Esophagus muscularis mucosa (tissue), 4 donors: ENCODE measurements at places on chromosomes 11 and 22.

GRCh38 chr11:69433741-69434140, 47.7 kb upstream of the LINC01488 start:
- no peak for DNase-seq

GRCh38 chr11:16099343-16099900, 256.9 kb downstream of the SOX6 start:
- DNase-seq, result no peak

DNA sequence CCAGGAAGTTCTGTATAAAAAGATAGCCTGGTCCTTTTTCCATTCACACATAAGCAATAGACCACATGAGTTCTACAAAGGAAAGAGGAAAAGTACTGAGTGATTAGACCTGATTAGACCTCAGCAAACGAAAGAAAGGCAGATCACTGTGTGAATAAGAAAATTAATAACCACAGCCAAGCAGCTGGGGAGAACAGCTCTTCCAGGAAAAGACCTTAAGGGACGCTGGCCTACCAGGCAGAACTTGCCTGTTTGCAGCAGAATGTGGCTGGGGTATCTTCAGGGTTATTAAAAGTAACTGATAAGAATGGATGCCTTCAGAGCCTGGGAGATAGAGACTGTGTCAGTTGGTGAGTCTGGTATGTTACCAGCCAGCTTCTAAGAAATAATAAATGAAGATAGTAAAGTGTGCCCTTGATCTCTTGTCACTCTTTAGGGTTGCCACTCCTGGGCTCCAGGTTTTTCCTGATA, 172.9 kb downstream of the DBX1 start:
- no peak for DNase-seq

DNA sequence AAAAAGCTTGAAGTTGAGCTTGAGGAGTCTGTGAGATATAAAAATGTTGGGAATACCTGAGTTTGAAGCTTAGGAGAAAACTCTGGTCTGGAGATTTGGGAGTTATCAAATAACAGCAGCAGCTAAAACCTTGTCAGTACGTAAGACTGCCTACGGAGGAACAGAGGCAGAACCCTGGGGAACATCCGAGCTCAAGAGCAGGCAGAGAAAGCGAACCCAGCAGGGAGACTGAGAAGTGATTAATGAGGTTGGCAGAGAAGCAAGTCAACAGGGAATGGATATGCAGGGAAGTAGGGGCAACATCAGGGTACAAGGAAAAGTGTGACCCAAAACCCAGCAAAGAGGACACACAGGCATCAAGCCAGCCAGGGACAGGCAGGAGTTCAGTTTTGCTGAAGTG, 12.6 kb upstream of the MTFP1 start:
- DNase-seq, result no peak

GRCh38 chr11:130237282-130238006, 77.3 kb downstream of the ZBTB44 start:
- no peak for DNase-seq

DNA sequence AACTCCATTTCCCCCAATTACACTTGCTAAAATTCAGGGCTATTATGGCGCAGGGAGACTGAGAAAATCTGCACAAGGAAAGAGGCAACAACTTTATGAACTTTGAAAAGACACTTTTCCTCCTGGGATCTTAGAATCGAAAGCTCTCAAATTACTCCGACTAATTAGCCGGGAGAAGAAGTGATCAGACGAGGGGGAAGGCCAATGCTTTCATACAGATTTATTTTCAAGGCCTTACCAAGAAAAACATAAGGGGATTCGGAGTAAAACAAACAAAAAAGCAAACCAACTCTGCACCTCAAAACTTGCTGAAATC, 1.6 kb downstream of the PAX6 start:
- DNase-seq, result no peak

DNA sequence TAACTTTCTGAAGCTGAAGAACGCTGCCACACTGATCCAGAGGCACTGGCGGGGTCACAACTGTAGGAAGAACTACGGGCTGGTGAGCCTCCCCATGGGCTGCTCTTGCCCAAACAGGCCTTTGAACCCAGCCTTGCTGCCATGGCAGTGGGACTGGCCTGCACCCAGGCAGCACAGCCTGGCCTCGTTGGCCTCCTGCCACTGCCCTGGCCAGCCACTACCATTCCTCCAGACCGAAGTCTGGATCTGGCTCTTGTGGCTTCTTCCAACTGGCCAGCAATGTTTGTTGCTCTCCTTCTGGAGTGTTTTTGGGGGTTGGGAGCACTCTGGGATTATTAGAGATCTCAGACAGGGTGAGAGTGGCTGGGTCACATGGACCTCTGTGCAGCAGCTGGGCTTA, 51.0 kb downstream of the MYO7A start:
- DNase-seq, result no peak

DNA sequence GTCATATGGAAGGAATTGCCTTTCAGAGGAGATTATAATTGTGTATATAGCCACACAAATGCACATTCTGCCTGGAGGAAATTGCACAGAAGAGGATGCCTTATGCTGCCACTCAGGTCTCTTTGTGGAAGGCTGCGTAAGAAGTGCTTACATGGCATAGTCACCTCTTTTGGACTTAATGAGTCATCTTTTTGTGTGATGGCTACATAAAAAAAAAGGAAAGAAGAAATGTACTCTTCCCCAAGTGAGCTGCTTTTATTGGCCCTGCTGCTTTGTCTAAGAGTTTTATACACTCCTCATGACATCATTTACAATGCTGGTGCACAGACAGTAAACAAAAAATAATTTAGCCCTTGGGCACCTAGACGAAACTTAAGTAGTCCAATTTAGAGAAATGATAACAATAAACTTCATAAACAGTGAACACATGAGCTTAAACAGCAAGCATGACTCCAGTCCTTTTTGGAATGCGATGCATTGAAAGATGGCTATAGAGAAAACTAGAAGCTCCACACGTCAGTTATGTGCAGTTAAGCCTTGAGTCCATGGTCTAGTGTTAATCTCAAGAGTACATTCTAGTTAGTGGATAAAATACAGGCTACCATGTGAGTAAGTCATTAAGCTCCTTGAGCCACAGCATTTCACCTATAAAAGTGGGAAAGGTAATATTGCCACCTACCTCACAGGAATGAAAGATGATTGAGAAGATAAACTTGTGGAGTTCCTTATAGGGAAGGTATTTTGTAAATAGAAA, 12.0 kb downstream of the CSTPP1 start:
- DNase-seq, result no peak

DNA sequence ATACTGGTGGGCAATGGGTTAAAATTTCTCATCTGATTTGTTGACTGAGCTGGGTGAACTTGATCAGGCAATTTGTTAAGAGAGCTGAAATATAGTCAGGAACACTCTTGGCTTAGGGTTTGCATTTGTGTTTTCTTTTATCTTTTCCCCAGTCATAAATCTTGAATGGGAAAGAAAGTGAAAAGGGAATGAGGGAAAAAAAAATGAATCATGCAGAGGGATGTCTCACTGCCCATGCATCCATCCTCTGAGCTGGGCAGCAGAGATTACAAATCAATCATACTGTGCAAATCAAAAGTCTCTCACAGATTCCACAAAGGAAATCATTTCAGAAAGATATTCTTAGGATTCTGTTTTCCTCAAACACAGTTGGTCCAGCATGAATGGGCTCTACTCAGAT, 174.2 kb upstream of the MPPED2 start:
- DNase-seq, result no peak

GRCh38 chr11:115657586-115657985, 153.4 kb upstream of the CADM1 start:
- no peak for DNase-seq

- DNase-seq, result no peak
Observed at GRCh38 chr22:29316141-29316828, 788 bp upstream of the RASL10A start.

DNA sequence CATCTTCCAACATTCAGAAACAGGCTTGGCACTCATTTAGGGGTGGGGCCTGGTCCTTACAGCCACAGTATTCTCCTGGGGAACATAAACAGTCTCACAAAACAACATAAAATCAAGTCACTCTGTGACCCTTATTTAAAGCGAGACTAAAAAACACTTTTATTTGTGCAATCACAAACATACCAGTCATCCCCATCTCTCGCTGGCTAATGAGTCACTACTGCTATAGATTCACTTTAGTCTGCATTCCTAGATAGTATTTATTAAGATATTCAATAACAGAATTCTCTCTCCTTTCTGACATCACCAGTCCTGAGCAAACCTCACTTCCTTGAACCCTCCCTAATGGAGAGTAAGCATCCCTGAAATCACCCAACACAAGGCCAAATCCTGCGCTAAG, 68.0 kb downstream of the ZBTB44 start:
- DNase-seq, result no peak

GRCh38 chr22:44037519-44038375, 13.6 kb downstream of the PARVB start:
- DNase-seq, result no peak

DNA sequence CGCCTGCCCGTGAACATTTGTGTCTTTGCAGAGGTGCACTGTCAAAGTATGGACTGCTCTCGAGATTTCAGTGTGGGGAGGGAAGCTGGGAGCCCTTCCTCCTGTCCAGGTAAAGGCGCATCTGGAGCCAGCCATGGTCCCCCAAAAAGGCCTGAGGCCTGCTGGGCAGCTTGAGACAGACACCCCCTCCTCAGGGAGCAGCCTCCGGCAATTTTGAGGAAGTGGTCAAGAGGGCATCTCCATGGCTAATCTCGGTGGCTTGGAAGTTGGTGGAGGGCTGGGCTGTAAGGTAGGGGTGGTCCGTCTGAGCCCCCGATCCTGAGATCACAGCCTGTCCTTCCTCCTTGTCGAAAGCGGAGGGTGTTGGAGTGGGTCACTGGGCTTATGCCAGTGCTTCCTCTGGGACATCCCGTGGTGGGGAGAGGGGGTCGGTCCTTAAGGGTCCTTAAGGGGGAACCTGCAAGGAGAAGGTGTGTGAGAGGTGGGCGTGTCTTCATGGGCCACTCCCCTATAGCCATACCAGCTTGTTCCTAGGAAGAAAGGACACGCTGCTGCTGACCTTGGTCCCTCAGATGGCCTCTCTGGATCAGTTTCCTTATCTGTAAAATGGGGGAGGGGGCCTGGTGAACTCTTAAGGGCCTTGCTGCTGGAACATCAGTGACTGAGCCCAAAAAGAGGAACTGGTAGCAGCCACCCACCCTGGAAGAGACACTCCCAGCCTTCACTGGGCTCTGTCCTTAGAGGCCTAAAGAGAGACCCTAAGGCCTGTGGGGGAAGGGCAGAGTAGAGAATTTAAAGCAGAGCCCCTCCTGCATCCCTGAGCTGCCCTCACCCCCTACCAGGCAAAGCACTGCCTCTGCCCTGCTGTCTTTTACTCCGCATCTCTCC, 2.6 kb downstream of the KCNC1 start:
- no peak for DNase-seq

GRCh38 chr11:134905928-134906327, 493.9 kb upstream of the B3GAT1 start:
- DNase-seq, result peak; percentile 91

DNA sequence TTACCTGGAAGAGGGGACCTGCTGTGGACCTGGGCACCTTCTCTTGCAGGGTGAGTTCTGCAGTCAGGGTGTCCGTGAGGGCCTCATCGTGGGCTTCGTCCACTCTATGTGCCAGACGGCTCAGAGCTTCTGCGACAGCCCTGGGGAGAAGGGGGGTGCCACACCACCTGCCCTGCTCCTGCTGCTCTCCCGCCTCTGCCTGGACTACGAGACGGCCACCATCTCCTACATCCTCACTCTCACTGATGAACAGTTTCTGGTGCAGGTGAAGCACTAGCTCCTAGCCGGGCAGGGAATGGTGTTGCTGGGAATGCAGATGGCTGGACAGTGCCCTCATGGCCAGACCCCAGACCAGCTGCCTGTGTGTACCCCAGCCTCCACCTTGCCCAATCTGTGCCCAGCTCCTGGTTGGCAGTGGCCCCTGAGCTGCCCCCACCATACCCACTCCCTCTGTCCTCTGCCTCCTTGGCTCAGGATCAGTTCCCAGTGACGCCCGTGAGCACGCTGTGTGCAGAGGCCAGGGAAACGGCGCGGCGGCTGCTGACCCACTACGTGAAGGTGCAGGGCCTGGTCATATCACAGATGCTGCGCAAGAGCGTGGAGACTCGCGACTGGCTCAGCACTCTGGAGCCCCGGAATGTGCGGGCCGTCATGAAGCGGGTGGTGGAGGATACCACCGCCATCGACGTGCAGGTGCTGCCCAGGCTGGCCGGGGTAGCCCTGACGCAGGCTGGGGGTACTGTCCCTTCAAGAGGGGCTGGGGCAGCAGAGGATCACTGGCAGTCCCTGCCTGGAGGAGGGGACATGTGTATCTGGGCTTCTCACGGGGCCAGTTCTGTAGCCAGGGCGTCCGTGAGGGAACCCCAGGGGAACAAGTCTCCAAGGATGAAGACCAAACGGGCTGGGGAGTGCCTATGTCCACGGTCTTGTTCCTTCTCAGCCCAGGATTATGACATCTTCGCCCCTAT, 2.2 kb upstream of the TM7SF2 start:
- DNase-seq, result no peak

GRCh38 chr11:94513091-94513490, 830 bp downstream of the C11orf97 start:
- DNase-seq, result no peak

DNA sequence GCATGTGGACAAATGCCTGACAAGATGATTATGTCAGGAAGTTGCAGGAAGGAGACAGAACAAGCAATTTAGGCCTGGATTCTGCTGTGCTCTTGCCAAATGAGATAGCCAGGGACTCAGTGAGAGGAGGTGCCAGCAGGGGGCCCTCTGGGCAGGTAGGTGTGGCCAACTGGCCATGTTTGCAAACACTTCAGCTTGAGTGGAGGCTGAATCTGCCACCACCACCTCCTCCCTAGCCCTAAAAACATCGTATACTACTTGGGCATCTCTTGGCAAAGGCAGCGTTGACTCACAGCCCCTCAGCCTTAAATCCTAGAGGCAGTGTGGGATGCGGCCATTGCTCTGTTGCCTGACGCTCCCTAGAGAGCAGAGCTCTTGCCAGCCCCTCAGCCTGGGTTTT, 95.1 kb upstream of the PLET1 start:
- DNase-seq, result no peak

- no peak for DNase-seq
Observed at GRCh38 chr22:40642316-40642715, 5.8 kb upstream of the MRTFA start.

DNA sequence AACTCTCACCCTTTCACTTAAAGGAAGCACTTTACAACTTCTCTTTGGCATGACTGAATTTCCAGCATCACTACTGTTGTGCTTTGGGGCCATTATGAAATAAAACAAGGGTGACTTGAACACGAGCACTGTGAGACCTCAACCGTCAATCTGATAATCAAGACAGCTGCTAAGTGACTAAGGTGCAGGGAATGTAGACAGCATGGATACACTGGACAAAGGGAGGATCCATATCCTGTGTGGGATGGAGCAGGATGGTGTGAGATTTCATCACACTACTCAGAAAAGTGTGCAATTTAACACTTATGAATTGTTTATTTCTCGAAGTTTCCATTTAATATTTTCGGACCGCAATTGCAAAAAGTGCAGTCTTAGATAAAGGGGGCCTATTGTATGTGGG, 16.1 kb upstream of the EXPH5 start:
- DNase-seq, result no peak

GRCh38 chr11:9254416-9254815, 10.7 kb downstream of the DENND5A start:
- DNase-seq, result no peak

DNA sequence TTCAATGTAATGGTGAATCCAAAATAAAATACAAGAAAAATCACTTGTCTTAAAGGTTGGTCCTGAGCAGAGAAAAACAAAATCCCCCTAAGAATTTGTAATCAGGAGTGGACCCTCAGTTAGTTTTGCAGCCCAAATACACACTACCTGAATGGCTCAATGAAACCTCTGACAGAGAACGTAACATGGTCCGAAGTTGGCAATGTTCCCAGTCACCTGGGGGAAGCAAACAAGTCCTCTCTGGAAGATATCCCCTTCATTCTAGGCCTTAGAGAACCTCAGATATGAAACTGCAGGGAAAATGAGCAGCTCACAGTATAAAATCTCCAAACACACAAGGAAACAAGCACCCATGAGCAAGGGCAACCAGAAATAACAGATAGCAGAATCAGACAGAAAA, 58.2 kb downstream of the MORC2 start:
- no peak for DNase-seq
